Stimulated activated CD4-positive, alpha-beta T cell treated with anti-CD3 and anti-CD28 coated beads, TNF-alpha, amount 100 ng/mL, for 4 hours (primary cell): ENCODE measurements at places on chromosomes 7 and 10.

DNA sequence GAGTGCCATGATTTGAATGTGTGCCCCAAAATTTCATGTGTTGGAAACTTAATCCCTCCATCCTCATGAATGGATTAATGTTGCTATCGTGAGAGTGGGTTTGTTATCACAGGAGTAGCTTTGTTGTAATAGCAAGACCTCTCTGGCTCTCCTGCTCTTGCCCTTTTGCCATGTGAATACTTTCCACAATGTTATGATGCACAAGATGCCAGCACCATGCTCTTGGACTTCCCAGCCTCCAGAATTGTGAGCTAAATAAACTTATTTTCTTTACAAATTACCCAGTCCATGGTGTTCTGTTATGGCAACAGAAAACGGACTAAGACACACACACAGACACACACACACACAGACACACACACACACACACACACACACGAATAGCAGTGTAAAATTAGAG, 51.3 kb upstream of the TM9SF3 start:
- DNase-seq, result no peak

DNA sequence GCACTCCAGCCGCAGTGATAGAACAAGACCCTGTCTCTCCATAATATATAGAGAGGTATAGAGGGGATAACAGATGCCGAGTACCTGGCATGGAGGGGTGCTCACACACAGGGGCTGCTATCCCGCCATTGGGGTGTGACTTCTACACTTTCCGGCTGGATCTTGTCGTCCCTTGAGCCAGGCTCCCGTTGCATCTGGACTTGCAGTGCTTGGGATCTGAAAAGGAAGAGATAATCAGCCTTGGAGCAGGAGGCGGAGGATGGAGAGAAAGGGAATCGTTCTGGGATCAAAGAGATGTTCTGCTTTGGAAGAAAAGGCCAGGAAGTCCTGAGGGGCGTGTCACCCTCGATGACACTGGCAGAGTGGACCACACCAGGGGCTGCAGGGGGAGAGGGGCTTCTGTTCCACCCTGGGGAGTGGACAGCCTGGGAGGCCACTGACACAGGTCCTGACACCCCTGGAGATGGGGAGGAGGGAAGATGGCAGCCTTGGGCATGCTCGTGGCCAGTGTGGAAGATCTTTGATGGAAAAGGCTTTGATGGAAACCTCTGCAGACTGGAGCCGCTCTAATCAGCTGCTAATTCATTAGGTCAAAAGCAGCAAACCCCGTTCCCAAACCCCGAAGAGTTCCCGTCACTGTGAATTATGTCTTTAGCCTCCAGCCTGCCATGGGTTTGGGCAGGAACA, 85.1 kb downstream of the CARD11 start:
- no peak for DNase-seq

- DNase-seq, result no peak
These were observed 823.8 kb downstream of the PCDH15 start for GRCh38 chr10:53977267-53977666.

GRCh38 chr10:97483921-97484320, 14.3 kb downstream of the MMS19 start:
- no peak for DNase-seq

- DNase-seq, result no peak
These were observed 273.0 kb downstream of the ZMYND11 start for GRCh38 chr10:408236-408635.

- DNase-seq, result no peak
These were observed 145.3 kb upstream of the FRMD4A start for GRCh38 chr10:14476006-14476405.

DNA sequence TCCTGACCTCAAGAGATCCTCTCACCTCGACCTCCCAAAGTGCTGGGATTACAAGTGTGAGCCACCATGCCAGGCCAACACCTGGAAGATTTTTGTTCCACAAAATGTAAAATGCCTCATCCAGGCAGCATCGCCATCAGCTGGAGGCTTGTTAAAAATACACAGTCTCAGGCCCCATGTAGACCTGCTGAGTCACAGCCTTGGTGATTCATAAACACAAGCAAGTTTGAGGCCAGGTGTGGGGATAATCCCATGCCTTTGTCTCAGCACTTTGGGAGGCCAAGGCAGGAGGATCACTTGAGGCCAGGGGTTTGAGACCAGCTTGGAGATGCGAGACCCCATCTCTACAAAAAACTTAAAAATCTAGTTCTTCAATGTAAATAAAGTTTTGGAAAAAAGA, 49.1 kb upstream of the FOXK1 start:
- no peak for DNase-seq

DNA sequence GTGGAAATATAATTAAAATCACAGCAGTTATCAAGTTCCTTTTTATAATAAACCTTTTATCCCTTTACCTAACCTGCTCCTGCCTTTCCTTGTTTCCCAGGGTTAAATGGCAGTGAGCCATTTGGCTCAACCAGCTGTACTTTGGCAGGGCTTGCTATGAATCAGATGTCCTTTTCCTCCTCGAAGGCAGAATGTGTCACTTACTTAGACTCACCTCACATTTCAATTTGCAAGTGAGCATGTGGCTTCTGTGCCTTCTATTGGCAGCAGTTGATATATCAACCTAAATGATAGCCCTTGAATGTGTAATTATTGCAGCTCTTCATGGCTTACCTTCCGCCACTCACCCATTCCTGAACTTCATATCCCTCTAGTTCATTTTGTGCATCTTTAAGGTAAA, 301.7 kb downstream of the CSTF2T start:
- no peak for DNase-seq

DNA sequence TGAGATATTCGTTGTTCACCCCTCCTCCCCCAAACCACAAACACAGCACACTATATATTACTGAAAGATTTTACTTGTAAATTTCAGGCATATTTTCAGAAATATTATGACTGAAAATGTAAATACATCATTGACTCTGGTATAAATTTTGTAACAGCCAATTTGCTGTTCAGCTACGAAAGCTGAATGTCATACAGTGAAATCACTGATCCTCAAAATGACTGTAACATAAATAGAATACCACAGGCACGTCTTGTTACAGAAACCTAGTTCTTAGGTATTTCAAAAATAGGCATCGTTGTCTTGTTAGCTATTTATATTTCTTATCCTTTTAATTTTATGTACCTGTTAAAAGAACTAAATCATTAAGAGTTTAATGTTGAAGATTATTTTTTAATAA, 15.1 kb downstream of the TRUB1 start:
- no peak for DNase-seq

DNA sequence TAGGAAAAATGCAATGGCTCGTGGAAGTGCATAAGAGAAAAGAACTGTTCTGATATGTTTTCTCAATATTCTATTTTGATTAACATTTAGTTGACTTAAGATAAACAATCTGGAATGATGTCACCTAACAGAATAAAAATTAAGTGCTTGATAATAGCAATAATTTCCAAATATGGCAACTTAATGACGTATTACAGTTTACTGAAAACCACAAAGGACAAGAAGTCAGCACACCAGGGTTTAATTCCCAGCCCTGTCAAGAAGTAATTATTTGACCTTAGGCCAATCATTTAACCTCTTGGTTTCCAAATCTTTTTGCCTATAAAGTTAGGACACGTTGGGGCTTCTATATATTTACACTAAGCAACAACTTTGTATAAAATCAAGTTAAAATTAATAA, 95.7 kb downstream of the CABCOCO1 start:
- no peak for DNase-seq

GRCh38 chr10:82390866-82391658, 516.1 kb downstream of the NRG3 start:
- DNase-seq, result no peak

DNA sequence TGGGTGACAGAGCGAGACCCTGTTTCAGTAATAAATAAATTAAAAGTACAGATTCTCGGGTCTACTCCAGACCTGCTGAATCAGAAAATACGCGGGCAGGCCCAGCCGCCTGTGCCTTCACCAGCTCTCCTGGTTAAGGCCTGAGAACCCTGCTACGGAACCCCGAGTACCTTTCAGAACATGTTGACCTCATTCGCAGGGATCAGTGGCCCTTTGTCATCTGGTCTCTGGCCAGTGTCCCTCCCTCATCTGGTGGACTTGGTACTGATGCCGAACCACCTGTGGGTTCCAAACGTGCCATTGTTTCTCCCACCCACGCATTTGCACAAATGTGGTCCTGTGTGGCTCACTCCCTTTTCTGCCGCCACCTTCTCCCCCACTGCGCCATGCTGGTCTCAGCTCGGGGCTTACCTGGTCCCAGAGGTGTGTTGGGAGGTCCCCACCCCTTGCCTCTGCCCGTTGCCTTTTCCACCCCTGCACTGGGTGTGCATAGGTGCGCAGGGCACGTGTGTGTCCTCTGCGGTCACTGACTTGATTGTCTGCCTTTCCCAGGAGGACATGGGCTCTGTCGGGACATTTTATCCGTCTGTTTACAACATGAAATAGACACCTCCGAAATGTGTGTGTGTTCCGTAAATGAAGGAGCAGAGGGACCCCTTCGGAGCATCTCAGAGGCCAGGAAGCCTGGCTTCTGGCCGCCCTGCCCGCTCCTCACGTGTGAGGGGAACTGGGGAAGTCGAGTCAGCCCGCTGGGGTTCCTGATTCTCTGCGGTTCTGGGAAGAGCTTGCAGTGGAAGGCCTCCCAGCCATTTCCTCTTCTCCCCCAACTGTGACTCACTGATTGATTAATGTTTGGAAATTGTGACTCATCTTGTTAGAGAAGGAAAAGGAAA, 135.2 kb downstream of the CUX1 start:
- no peak for DNase-seq
